GM12865 (cell line): ENCODE measurements at places on chromosomes 5 and 9.

DNA sequence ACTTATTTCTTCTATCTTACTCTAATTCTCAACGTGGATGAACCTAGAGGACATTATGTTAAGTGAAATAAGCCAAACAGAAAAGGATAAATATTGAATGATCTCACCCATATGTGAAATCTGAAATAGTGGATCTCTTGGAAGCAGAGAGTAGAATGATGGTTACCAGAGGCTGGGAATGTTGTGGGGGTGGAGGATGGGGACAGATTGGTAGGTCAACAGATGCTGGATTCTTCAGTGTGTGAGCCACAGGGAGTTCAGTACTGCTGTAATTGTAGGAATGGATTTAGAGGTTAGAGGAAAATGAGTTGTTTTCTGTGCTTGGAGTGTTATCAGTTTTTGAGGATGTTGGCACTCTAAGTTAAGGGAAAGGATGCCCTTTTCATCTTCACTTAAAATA is 190.6 kb downstream of the FBXL7 start:
- DNase-seq = no peak

DNA sequence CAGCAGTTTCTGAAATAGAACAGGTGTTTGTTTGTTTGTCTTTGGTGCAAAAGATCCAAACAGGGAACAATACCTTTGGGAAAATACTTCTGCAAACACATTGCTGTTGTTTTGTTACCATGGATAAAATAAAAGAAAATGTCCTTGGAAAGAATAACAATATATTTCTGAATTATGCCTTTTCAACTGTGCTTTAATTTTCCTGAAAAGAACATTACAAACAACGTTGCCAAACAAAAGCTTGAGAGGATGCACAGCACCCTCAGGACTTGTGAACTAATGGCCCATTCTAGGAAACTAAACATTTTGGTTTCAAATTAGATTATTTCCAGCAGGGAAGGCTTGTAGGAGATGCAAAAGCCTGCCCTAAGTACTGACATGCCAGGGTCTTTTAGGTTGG is 967.2 kb downstream of the TLE4 start:
- no peak for DNase-seq

- DNase-seq = peak; percentile 78
These were observed 129.8 kb downstream of the SLC12A2 start for GRCh38 chr5:128213340-128213739.

GRCh38 chr9:90970608-90971007 is 169.0 kb downstream of the SYK start:
- DNase-seq = no peak

- no peak for DNase-seq
These were observed 20.6 kb downstream of the TCOF1 start for GRCh38 chr5:150377964-150378694.

DNA sequence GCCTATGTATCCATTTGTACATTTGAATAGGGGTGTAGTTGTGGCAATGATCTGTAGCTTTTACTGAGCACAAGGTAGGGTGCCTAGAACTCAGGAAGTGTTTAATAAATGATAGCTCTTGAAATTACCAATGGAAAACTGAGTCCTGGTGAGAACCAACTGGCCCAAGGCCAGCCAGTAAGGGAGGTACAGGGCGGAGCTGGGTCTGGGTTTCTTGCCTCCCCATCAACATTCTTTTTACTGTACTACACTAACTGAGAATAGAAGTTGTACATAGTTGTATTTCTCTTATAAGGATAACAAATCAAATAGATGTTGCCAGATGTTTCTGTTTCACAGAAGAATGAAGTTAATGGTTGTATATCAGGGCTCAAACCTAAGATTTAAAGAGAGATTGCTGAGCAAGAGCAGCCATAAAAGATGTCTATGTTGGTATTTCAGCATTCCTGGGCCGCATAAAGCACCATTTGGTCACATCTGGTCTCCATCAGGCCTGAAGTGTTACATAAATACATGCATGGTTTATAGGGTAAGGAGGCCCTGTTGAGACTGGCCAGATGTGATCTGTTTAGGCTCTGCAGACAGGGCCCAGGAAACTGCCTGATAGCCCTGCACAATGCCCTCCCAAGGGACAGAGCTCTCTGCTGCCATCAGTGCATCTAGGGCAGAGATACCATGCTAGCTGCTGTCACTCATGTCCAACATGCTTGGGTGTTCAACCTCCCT is 210.5 kb downstream of the NXNL2 start:
- no peak for DNase-seq

- no peak for DNase-seq
These were observed 340.7 kb downstream of the TLE4 start for GRCh38 chr9:79912318-79913070.

GRCh38 chr5:10073441-10074104 is 176.1 kb downstream of the ATPSCKMT start:
- DNase-seq = no peak
